ENCODE measurements at places on chromosomes 11 and 22.

- DNase-seq = no peak
Measured at GRCh38 chr22:21755851-21756284, 20.3 kb upstream of the YPEL1 start.

GRCh38 chr11:16611401-16611921 is 127.0 kb upstream of the C11orf58 start:
- no peak for DNase-seq

DNA sequence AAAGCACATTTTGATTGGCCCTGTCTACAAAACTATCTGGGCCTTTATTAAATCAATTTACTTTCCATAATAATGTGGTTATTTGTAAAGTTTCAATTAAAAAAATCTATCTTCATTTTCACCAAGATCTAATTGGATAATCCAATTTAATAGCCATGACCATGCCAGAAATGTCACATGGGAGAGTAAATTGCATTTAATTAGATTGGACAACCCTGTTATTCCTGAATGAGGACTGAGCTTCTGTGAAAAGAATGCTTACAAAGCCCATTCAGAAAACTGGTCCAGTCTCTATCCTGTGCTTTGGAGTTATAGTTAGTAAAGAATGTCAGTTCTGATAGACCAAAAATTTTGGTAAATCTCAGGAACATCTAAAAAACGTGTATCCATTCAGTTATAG is 541.9 kb upstream of the ANO5 start:
- no peak for DNase-seq

DNA sequence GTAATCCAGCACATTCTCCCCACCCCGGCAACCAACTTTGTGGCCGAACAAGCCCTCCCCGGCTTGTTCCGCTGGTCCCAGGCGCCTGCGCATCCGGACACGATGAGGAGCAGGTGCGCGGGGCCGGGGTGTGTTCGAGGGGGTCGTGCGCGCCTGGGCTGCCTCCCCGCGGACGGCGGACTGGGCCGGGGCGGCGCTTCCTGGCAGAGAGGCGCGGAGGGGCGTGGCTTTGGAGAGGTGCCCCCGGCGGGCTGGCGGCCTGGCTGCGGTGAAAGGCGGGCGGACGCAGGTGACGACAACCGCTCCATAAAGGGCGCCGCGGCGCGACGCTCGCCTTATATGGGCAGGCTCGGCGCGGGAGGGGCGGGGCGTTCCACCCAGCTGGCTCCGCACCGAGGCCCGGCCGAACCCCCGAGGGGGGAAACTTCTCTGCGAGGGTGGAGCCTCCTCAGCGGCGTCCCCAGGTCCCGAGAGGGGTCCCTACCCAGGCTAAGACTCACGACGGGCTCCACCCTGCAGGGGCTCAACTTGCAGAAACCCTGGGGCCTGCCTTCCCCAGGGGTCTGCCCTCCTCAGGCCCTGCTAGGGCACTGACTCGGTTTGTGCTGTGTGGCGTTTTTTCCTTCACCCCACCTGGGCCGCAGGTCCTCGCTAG is 26.4 kb downstream of the TXN2 start:
- DNase-seq = peak; percentile 97

- DNase-seq = no peak
Measured at GRCh38 chr11:127057126-127057525, 56.6 kb upstream of the KIRREL3 start.

GRCh38 chr11:15927864-15928217 is 428.5 kb downstream of the SOX6 start:
- DNase-seq = no peak

DNA sequence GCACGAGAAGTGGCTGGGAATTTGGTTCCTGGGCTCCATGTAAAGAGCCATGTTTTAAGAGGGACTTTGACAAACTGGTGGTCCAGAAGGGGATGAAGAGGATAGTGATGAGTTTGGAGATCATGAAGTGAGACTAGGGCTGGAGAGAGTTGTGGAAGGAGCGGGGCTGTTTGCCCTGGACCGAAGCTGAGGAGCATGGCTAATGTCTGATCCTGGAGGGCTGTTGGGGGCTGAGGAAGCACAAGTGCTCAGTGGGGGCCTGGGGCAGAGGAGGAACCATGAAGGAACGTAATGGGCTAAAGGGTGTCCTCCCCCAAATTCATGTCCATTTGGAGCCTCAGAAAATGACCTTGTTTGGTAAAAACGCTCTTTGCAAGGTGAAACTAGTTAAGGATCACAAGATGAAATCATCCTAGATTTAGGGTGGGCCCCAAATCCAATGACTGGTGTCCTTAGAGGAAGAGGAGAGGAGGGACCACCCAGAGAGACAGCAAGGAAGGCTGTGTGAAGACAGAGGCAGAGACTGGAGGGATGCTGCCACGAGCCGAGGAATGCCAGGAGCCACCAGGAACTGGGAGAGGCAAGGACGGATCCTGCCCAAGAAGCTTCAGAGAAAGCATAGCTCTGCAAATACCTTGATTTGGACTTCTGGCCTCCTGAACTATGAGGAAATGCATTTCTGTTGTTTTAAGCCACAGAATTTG is 107.3 kb upstream of the LMO1 start:
- no peak for DNase-seq

GRCh38 chr11:119085437-119085847 is 761 bp downstream of the HMBS start:
- no peak for DNase-seq

GRCh38 chr22:35686298-35686697 is 31.4 kb upstream of the APOL5 start:
- no peak for DNase-seq

DNA sequence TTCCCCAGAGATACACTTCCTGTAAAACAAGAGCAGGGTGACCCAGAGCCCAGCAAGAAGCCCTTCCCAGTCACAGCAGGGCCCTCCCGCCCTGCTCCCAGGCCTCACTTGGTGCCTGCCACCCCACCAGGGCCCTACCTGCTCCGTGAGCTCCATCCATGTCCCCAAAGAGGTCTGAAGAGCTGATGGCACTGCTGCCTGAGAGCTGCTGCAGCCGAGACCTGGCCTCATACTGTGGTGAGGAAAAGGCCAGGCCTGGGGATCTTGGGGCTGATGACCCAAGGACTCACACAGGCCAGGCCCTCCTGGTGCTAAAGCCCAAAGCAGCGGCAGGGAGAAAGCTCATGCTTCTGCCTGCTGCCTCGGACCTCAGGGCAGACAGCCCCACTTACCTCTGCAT is 10.3 kb downstream of the ARFGAP2 start:
- no peak for DNase-seq

GRCh38 chr11:96736601-96737000 is 346.8 kb downstream of the JRKL start:
- no peak for DNase-seq

DNA sequence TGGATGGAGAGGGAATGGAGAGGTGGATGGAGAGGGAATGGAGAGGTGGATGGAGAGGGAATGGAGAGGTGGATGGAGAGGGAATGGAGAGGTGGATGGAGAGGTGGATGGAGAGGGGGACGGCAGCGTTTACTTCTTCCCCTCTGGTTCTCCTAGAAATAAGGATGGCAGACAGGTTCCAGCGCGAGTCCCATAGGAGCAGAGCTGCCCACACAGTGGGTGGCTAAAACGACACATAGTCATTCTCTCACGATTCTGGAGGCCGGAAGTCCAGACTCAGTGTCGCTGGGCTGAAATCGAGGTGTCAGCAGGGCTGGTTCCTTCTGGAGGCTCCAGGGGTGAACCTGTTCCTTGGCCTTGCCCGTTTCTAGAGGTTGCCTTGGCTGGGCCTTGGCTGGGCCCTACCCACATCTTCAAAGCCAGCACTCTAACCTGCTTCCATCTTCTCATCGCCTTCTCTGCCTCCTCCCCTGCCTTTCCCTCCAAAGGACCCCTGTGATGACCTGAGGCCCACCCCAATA is 12.7 kb upstream of the CTSD start:
- DNase-seq = no peak

DNA sequence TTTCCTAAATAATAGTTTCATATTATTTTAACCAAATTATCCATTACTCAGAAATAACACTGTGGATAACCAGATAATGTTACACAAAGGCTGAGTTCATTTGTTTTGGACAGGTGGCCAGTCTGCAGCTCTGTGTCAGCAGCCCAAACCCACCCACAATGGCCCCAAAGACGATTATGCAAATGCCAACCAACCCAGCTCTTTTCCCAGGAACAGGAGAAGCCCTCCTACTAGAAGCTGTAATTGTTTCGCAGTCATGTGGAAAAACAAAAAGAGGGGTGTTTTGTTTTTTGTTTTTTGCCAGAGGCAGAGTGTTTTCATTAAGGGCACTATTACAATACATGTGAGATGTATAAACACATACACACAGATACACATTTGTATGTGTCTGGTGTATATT is 102.1 kb downstream of the FCHSD2 start:
- DNase-seq = no peak

GRCh38 chr11:60767388-60767811 is 10.7 kb downstream of the MS4A15 start:
- DNase-seq = no peak

- DNase-seq = no peak
Measured at GRCh38 chr11:74418509-74418895, 20.3 kb upstream of the PGM2L1 start.

DNA sequence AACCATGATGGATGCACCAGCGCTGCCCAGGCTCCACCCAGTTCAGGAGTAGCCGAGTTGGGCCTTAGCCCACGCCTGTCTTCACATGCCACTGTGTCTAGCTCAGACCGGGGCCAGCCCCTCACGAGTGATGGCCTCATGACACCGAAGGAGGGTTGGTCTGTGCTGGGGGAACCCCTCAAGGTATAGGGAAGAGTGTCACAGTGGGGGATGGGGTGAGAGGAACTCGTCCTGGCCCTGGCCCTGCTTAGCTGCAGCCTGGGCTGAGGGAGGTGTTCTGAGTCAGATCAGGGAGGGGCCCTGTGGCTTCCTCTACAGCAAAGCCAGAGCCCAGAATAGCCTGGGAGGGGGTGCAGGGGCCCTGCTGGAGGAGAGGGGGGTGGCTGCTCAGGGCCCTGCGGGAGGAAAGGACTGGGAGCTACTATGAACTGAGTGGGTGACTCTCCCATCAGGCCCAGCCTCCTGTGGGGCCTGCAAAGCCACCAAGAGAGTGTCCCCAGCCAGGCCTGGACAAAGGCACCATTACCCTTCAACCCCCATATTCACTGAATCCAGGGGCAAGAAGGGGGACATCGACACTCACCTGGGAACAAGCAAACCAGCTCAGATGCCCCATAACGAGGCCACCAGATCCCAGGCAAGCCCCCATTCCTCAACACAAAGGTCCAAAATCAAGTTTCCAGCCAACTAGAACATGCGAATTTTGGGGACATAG is 41.2 kb downstream of the IGLL5 start:
- no peak for DNase-seq

DNA sequence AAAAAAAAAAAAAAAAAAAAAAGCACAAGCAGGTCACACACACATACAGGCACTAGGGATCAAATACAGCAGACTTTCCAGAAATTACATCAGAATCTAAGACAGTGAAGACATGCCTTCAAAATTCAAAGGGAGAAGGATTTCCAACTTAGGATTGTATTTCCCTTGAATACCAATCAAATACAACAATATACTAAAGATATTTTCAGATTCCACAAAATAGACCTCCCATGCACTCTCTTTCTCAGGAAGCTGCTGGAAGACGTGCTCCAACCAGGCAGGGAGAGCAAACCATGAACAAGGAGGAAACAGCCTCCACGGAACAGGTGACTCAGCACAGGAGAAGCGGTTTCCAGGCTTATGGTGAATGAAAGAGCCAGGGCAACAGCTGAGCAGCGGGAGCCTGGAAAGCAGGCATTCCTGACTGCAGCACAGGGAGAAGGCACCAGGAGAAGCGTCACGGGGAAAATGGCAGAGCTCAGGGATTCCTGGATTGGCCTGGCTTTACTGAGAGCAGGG is 32.0 kb downstream of the TMEM184B start:
- DNase-seq = no peak

DNA sequence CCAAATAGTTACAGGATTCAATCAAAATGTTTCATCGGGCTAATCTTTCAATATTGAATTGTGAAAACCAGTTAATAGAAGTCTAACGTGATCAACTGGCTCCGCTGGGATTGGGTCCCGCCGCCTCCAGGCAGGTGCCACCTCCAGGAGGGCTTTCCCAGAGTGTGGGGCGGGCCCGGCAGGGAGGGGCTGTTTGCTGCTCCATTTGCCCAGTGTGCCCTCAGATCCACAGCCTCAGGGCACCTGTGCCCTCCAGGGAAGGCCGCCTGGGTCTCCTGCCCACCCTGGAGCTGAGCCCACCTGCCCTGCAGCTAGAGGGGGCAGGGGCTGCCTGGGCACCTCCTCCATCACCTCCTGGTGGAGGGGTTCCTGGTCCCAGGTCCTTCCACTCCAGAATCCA is 17.9 kb downstream of the BRSK2 start:
- no peak for DNase-seq

DNA sequence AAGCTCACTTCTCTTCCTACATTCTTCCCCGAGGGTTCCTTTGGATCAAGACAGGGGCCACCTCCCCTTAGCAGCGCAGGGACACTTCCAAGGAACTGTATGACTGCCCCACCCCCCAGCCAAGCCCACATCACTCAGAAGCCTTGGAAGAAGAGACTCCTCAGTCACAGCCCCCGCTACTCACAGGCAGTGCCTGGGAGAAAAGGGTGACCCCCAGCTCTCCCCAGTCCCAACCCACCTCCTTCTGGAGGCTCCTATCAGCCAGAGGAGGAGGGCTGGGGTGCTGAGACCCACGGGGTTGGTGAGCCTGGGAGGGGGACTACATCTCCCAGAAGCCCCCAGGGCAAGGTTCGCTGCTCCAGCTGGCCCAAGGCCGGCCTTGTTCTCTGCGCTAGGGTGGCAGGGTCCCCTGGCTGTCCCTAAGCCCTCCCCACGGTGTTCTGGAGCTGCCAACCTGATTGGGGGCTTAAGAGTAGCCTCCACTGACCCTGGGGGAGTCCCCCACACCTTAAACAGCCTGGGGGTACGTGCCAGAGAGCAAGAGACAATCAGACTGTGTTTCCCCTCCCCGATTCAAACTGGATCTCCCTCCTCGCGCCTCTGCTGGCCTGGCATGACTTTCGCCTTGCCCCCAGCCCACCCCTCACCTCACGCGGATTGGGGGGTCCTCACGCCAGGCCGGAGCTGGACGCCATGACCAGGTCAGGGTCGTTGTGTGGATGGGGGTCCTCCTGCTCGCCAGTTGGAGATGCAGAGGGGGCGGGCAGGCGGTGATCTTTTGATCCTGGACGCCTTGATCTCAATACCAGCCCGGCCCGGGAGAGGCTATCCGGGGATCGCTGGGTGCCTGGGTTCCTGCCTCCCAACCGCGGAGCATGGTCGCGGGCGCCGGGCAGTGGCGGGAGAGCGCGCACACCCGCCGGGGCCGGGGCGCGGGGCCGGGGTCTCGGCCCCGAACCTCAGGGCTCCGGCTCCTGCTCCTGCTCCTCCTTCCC is 838 bp downstream of the BCL9L start:
- DNase-seq = peak; percentile 64

DNA sequence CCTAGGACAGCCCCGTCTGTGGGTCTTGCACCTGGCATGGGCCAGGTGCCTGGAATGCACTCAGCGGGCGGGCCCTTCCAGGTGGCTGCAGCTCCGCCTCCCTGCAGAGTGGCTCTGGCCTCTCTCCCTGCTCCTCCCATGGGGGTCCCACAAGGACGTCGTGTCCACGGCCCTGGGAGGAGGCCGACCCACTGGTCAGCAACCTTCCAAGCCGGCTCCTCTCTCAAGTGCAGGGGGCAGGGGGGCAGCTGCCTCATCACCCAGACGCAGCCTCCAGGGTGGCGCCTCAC is 41.9 kb downstream of the CERK start:
- DNase-seq = no peak

All from activated T-cell treated with anti-CD3 and anti-CD28 coated beads, Interleukin-2, amount 50 U/mL, for 1 hour (primary cell).